ENCODE measurements at places on chromosomes 13 and 19. TPM values are rescaled to one million over a fixed set of nuclear protein-coding genes. Genes with fewer than 3 reads are reported as not detected.

GRCh38 chr13:30607908-30608307 lies 9.8 kb upstream of the USPL1 start:
- no peak for DNase-seq

GRCh38 chr19:14972676-14973075 lies 7.0 kb downstream of the SLC1A6 start:
- DNase-seq: no peak

DNA sequence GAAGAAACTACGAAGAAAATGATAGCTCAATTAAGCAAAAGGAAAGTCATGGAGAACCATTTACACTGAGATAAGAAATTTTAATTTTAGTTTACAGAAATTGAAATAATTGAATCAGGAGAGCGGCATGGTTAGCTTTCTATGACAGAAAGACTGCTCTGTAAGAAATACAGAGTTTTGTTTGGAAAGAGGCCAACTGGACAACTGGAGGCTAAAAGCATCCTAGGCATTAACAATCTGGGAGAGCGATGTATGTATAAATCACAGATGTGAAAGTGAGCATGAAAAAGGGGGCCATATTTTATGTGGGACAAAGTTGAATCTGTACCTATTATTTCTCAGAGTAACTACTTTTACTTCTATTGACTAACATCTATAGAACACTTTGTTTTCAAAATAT lies 1608.8 kb upstream of the PCDH20 start:
- DNase-seq: no peak

CABP5 gene
- total RNA-seq: not detected

DNA sequence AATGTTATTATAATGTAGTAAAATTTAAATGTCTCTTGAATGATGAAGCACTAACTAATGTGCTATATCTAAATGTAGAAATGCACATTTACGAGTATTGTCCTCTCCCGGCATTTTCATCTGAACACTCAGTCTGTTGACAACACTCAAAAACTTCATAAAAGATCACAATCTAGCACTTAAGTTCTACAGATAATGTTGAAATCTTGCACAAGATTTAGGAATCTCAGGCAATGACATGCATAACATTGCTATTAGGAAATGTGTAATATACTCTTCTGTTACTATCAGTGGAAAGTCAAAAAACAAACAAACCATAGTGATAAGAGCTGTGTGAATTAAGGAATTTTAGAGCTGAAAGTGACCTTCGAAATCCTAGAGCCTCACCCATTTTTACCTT lies 37.5 kb upstream of the XPO4 start:
- DNase-seq: no peak

DNA sequence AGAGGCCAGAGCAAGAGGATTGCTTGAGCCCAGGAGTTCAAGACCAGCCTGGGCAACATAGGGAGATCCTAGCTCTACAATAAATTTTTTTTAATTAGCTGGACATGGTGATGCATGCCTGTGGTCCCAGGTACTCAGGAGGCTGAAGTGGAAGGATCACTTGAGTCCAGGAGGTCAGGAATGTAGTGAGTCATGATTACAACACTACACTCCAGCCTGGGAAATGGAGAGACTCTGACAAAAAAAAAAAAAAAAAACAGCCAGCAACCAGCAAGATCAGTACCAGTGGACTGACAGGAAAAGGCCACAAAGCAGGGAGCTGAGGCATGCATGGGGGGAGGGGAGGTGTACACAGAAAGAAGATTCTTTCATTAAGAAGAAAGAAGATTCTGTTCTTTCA lies 52.7 kb upstream of the RFXAP start:
- DNase-seq: no peak
